ENCODE measurements at places on chromosomes 5 and 9.

GRCh38 chr9:104232781-104233341 lies 138.8 kb downstream of the SMC2 start:
- DNase-seq: no peak

- no peak for DNase-seq
Observed at GRCh38 chr9:90055226-90055625, 450.4 kb downstream of the GADD45G start.

GRCh38 chr9:3507395-3508077 lies 18.3 kb downstream of the RFX3 start:
- DNase-seq: no peak

GRCh38 chr5:112113565-112113964 lies 305.5 kb downstream of the EPB41L4A start:
- no peak for DNase-seq

GRCh38 chr9:128054087-128054486 lies 13.0 kb downstream of the NAIF1 start:
- DNase-seq: no peak

- no peak for DNase-seq
Observed at GRCh38 chr5:110611817-110612216, 114.7 kb downstream of the TMEM232 start.

Measured in stimulated activated CD4-positive, alpha-beta T cell treated with anti-CD3 and anti-CD28 coated beads, Interleukin-12 subunit alpha, Interleukin-12 subunit beta, amount 100 ng/mL, for 4 hours (primary cell).